ENCODE measurements at places on chromosomes 2 and 18.

- DNase-seq, result no peak
Observed at GRCh38 chr2:45944074-45944473, 292.6 kb downstream of the PRKCE start.

GRCh38 chr2:181458871-181459270, 1.7 kb downstream of the ITGA4 start:
- DNase-seq, result no peak

- no peak for DNase-seq
Observed at GRCh38 chr18:59549503-59550173, 147.6 kb downstream of the CCBE1 start.

DNA sequence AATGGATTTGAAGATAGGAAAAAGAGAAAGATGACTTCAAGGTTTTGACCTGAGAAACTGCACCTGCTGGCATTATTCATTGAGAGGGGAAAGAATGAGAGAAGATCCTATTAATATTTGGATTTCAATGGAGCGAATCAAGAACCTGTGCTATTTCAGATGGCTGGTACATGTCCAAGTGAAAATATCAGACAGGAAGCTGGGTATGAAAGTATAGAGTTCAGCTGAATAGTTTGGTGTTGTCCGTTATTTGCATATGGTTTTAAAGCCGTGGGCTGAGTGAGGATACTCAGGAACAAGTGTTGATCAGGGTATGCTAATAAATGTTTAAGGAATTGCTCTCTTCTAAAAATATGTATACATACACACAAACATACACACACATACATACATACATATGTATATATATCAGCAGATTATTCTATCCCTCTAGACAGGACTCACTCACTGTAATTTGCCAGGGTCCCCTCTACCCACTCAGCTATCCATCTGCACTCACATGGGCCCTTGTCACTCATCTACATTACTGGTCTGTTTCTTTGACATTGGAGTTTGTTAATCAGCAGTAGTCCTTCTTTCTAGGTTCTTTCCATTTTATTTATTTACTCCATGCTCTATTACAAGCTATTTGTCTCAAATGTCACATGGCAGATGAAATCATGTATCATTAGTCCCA, 33.9 kb upstream of the IKZF2 start:
- DNase-seq, result no peak

DNA sequence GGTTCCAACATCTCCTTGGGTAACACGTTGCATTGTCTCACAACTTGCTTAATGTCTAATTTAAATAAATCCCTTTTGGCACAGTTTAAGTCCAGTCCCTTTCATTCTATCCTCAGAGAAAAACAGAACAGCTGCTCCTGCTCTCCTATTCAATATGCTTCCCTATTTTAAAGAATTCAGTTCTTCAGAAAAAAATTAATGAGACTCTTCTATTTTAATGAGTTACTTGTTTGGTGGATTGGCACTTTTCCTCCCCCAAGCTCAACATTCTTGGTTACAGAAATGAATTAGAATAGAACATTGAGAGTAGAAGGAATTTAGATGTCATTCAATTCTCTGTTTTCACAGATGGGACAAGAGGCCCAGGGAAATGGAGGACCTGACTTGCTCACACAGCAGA, 116.9 kb upstream of the ATP8B1 start:
- DNase-seq, result no peak

- DNase-seq, result no peak
Observed at GRCh38 chr2:232876161-232876977, 6.3 kb downstream of the SNORC start.

GRCh38 chr18:65753520-65753919, 2.7 kb downstream of the CDH7 start:
- no peak for DNase-seq

- no peak for DNase-seq
Observed at GRCh38 chr2:1140389-1141003, 189.8 kb downstream of the SNTG2 start.

GRCh38 chr2:143521396-143521795, 392.2 kb downstream of the ARHGAP15 start:
- no peak for DNase-seq

DNA sequence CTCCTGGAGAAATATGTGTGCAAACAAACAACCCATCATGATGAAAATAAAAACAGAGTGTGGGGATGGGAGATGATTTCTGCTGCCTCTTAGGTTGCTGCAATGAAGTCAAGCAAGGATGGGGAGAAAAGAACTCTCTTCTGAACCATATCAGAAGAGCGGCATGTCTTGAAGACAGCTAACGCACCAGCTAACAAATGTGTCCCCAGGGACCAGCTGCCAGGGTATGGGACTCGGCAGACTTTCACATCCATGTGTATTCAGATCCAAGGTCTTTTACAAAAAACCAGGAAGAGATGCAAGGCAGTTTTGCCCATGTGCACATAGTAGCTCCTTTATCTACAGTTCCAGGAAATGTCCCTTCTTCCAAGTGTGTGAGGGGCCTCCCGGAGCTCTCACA, 125.4 kb downstream of the CLIP4 start:
- DNase-seq, result no peak

GRCh38 chr2:240640939-240641338, 15.7 kb downstream of the GPR35 start:
- DNase-seq, result no peak

- DNase-seq, result no peak
Observed at GRCh38 chr2:124450481-124450880, 425.4 kb downstream of the CNTNAP5 start.

- DNase-seq, result no peak
Observed at GRCh38 chr2:232389327-232389726, 10.8 kb downstream of the ALPP start.

- DNase-seq, result no peak
Observed at GRCh38 chr2:95315801-95316411, 18.8 kb downstream of the KCNIP3 start.

DNA sequence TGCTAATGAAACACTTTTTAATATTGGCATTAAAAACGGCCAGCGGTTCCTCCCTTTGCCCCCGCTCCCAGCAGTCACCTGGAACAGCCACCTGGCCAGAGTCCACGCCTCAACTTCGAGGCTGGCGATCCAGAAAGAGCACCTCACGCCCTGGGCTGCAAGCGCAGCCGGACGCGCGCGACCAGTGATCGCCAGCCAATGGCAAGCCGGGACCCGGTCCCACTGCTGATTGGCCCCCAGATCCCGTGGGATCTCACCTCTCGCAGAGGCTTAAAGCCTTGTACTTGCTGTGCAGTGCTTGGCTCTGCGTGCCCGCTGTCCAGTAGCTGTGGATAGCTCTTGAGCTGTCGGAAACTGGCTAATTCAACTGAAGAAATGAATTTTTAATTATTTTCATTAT, 4.1 kb upstream of the RBM45 start:
- no peak for DNase-seq

- no peak for DNase-seq
Observed at GRCh38 chr18:23281626-23282436, 146.5 kb downstream of the CABLES1 start.

DNA sequence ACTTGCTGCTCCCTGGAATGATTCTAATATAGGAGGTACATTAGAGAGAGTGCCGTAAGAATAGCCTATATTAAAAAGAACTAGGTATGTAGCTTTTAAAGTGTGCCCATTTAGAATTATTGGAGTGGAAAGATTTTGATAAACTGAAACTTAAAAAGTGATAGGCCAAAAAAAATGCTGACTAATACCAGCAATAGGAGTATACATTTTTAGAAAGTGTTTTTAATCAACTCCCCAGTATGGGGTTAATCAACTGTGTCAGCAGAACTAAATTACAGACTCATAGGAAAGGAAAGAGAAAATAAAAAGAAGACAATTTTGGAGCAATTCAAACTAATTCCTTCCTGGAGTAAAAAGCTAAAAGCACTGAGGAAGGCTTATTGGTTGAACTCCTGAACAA, 13.3 kb upstream of the MEIS1 start:
- DNase-seq, result no peak

DNA sequence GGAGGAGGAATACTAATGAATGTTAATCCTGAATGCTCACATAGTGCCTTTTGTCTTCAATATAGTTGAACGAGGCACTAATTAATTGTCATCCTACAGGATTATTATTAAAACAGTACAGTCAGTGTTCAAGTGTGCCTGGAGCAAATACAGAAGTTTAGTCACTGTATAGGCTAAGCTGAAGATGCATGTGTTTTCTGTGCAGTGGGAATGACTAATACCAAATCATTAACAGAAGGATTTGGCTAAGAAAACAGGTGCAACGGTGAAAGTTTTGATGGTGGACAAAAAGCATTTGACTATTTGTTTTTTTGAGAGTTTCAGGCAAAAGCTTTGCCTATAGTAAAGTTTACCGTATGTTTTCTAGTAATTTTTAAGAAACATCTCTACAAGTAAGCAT, 62.8 kb downstream of the DCC start:
- DNase-seq, result no peak

DNA sequence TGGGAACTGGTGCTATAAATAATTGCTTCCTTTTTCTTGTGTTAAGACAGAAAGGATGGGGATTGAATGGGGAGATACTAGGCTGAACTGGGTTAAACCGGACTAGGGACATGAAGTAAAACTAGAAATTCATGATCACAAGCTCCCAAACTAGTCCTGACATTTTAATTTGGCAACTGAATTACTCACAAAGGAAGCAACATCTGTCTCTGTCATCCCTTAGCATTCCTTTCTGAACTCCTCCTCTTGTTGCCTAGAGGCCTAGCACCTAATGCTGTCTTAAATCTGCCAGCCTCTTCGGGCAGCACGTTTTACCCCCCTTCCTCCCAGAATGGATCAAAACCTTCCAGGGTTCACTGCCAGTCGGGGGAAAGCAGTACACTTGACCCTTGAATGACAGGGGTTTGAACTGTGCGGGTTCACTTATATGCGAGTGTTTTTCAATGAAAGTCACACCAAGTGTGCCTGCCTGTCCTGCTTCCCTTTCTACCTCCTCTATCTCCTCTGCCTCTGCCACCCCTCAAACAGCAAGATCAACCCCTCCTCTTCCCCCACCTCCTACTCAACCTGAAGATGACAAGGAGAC, 8.2 kb downstream of the KCTD1 start:
- no peak for DNase-seq

DNA sequence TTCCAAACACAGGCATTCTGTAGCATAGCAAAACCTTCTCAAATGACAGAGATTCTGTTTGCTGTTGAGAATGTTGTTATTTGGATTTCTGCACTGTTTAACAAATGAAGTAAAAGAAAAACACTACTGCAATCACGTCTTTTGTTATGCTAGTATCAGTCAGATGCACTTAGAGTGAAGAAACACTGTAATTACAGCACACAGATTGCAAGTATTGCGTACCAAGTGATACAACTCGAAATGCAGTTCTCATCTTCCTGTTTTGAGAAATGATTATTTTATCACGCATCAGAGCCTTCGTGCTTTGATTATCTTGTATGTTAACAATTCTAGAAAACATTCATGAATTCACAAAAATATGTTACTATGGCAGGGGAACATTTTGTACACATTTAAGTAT, 41.8 kb upstream of the KLF11 start:
- no peak for DNase-seq

DNA sequence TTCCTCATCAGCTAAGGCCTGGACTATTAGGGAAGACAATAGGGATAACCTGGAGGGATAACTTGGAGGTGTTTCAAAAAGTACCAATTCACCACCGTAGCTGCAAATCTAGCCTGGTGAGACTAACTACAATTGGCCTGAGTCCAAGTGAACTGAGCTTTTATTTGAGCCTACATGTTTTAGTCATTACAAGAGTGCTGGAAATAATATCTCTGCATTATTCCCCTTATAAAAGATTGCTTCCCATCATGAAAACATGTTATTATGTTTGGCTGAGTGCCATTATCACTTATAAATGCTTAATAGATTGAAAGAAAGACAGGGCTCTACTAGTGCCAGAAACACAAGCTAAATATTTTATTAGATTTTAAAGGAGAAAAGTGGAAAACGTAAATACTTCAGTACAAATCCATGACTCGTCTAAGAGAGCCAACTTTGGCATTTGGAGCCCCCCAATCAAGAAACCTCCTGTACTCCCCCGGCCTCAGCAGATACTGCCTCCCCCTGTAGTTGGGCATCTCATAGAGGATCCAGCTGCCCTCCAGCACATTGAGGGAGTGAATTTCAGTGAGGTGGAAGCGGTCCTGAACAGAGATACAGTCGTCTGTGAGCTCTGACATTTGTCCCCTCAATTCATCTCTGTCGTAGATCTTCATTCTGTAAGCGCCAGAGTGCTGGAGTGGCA, 3.6 kb downstream of the CRYGB start:
- DNase-seq, result no peak

DNA sequence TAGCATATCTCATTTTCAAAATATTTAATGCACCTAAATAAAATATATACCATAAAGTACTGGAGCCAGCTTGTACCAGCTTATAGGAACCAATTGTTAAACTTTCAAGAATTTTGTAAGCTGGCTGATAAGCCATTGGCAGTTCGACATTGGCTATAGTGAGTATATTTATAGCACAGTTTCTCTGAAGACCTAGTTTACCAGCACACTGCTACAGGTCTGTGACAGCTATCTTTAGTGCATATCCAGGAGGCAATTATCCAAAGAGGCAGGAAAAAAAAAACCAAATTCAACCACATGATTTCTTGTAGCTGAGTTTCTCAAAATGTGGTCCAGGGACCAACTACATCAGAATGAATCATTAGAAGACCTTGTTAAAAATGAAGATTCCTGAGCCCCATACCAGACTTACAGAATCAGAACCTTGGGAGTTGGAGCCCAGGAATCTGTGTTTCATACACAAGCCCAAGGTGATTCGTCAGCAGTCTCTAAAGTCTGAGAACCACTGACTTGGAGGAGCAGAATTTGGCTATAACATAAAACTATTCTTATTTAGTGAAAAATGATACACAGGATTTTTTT, 279.0 kb upstream of the NRP2 start:
- DNase-seq, result no peak

DNA sequence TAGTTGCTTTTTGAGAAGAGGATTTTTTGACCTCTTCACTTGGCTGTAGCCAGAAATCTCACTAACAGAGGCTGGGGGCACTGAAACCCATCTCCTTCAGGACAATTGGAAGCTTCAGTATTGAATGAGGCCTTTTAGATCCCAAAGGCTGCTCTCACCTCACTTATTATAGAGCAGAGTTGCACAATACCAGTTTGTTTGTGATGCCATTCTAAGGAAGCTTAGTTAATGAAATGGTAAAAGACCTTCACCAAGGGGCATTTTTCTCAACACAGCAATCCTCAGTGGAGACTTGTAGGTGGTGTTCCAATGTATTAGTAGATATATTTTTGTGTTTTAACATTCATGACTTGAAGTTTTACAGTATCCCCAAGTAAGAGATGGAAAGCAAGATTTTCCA, 71.0 kb upstream of the RFX8 start:
- no peak for DNase-seq

DNA sequence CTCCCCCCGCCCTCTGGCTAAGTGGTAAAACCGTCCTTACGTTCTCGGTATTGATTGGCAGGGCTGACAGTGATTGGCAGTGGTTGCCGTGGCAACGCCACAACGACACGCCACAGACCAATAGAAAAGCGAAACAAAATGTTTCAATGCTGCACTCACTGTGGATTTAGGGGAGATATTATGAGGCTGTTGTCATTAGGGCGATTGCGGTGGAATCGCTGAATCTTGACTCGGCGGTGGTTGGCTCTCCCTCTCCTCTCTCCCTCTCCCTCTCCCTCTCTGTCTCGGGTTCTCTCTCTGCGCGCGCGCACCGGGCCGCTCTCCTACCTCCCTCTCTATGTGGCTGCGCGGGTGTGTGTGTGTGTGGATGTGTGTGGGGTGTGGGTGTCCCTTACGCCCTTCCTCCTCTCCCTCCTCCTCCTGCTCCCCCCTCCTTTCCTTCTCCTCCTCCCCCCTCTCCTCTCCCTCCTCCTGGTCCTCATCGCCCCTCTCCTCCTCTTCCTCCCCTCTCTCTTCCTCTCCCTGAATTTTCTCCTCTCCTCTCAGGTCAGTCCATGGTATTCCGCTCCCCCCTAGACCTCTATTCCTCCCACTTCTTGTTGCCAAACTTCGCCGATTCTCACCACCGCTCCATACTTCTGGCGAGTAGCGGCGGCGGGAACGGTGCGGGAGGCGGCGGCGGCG, at the start of gene SIX3:
TSS of gene SIX3 (plus strand) at position 152 of the 684 bp plus-strand sequence. CDS start at position 555, 403 bp downstream.
- DNase-seq, result no peak
